Activated T-helper 1 cell treated with anti-CD3 and anti-CD28 coated beads, Interleukin-12 subunit alpha, Interleukin-12 subunit beta, Interleukin-2, Interleukin-4 antibody, amounts not matched to agents 30 ng/mL and 10 ng/mL and 1 ng/mL, durations not matched to agents 14 hours and 24 hours and 36 hours (primary cell): ENCODE measurements at places on chromosomes 5 and 9.

DNA sequence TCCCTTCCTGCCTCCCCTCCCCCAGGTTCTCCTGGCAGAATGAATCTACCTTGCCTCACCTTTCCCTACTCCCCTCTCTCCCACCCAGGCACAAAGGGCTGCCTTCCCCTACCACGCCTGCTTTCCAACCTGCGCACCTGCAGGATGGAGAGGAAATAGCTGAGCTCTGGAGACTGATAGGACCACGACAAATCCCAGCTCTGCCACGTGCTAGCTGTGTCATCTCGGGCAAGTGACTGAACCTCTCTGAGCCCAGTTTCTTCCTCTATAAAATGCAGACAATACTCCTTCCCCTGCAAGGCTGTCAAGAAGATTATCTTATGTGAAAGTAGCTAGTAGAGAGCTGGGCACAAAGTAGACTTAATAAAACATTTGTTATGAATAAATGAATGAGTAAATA is 31.2 kb upstream of the PTGS1 start:
- no peaks in the 10 kb centered on the region for H3K36me3 ChIP-seq
- H3K4me3 ChIP-seq = no peak overlapping the region
- no peak for DNase-seq
- H3K4me1 ChIP-seq = no peaks in the 10 kb centered on the region
- no peak overlapping the region for H3K27ac ChIP-seq

DNA sequence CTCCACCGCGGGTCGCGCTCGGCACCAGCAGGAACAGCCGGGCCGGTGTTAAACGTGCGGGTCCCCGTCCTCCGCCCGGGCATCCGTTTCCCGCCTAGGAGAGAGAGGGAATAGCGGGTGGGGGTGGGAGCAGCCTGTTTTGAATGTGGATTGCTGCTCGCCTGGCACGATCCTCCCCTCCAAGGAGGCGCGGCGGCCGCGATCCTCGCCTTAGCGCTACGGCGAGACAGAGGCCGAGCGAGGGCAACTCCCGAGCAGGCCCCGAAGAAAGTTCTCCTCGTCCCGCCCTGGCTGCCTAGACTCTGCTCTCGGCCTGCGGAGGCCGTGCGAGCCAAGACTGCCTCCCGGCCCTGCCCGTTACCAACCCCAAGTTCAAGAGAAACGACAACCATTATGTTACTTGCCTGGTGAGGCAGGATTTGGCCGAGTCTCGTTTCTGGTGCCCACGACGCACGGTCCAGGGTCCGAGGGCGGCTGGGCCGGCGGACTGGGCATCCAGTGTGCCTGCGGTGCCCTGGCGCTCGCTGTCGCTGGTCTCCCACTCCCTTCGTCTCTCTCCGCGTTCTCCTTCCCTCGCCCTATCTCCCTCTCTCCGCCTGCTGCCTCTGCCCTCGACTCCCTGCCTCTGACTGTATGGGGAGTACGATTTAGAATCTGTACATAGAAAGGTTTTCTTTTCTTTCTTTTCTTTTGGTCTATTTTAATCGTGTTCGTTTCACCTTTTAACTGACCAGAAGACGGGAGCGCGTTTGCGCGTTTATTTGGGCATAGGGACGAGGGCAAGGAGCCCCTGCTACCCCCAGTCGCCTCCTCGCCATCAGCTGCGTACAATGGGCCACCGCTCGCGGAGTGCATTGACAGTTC is 724 bp downstream of the NR2F1-AS1 start:
- peaks cover 11% of the 10 kb centered on the region for H3K4me1 ChIP-seq
- no peak for DNase-seq
- H3K27me3 ChIP-seq = peaks cover 53% of the 10 kb centered on the region
- H3K36me3 ChIP-seq = no peaks in the 10 kb centered on the region
- peak overlapping the region; percentile 75 for H3K4me3 ChIP-seq

DNA sequence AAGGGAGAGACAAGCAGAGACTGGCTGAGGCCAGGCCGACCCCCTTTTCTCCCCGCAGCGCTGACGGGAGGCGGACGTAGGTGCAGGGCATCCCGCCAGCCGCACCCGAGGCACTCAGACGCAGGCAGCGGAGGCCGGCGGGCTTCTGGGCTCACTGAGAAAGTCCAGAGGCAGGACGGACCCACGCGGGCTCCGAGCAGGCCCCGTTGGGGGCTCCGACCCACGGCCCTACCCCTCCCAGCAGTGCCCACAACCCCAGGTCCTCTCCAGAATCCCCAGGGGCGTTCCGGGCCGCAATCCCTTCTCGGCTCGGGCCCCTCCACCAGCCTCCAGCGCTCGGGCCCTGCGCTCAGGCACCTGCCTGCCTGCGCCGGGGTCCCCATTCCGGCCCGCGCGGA is 543 bp downstream of the MTMR12 start:
- DNase-seq = no peak
- peak overlapping the region; percentile 96 for H3K4me3 ChIP-seq

DNA sequence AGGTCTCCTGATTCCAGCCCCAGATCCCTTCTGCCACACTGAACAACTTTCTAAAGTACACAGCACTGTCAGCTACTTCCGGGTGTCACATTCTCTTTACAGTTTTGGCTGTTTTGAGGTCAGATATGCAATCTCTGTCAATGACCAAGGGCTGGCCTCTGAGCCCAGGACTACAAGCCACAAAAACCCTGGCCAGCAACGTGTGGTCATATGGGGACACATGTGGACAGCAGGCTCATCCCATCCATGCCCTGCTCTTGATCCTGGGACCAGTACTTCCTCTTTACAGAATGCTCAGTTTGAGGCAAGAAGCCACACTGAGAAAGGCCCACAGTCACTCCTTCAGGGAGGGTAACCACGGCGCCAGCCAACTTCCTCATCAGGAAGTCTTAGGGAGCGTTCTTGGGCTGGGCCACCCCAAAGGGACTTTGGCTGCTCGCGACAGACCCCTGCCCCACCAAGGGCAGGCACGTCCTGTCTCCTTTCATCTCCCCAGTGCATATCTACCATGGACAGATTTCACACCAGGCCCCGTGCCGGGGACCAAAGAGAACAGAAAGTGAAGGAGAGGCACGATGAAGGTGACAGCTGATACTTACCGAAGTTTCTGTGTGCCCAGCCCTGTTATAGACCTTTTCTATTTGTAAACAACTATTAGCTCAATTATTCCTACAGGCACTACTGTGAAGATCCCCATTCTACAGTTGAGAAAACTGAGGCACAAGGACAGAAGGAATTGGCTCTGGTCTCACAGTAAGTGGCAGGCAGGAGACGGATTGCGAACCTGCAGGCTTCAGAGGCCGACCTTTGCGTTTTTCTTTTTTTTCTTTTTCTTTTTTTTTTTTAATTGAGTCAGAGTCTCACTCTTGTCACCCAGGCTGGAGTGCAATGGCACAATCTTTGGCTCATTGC is 37.3 kb downstream of the STK10 start:
- peak overlapping the region; percentile 91 for H3K27ac ChIP-seq
- H3K4me3 ChIP-seq = peak overlapping the region; percentile 63
- H3K4me1 ChIP-seq = peaks cover 43% of the 10 kb centered on the region
- H3K36me3 ChIP-seq = peaks cover 37% of the 10 kb centered on the region

DNA sequence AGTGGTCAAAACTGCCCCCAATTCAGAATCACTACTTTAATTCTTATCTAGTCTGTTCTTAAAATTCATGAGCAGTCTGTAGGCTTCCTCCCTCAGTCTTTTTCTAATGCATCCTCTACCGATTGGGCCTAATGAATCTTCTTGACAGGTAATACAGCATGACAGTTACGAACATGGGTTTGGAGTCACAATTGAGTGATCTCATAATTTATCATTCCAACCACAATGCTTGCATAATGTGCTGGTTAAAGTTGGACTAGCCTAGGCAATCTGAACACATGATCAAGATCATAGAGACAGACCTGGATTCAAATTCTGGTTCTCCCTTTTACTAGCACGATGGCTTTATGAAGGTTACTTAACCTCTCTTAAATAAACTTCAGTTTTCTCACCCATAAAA is 33.1 kb upstream of the SETD9 start:
- no peaks in the 10 kb centered on the region for H3K27me3 ChIP-seq
- no peaks in the 10 kb centered on the region for H3K4me1 ChIP-seq
- DNase-seq = no peak
- H3K4me3 ChIP-seq = no peak overlapping the region
- peaks cover 66% of the 10 kb centered on the region for H3K36me3 ChIP-seq
- H3K27ac ChIP-seq = no peak overlapping the region

DNA sequence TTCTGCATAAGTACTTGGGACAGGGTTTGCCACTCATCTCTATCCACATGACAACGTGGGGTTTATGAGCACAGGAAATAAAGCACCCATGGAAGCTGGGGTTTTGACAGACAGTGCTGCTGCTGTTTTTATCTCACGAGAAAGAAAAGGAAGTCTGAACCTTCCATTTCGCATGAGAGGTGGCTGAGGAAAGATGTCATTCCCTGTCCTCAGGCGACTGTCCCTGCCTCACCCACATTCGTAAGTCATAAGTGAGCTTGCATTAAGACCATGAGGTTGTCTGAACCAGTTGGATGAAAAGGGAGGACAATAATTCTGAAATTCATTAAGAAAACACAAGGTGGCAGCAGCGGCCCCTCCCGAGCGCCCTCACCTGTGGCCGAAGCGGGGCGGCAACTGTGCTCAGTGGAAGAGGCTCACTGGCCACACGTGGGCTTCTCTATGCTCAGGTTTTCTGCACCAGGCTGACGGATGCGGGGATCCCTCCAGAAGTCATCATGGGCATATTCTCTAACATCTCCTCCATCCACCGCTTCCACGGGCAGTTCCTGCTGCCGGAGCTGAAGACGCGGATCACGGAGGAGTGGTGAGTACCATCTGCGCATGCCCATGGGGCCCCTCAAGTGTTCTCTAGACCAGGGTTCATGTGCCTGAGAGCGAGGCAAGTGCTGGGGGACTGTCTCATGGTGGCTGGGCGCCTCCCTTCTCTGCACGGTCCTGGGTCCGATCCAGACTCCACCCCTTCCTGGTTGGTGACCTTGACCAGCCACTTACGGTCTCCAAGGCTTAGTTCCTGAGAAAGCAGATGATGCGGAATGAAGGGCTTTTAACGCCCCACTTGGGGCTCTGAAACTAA is 54.7 kb upstream of the SUSD3 start:
- no peaks in the 10 kb centered on the region for H3K27me3 ChIP-seq
- H3K36me3 ChIP-seq = peaks cover 35% of the 10 kb centered on the region
- H3K27ac ChIP-seq = peak overlapping the region; percentile 63
- no peak overlapping the region for H3K4me3 ChIP-seq

- H3K4me3 ChIP-seq = peak overlapping the region; percentile 89
- peaks cover 30% of the 10 kb centered on the region for H3K4me1 ChIP-seq
- peaks cover 17% of the 10 kb centered on the region for H3K36me3 ChIP-seq
- peak; percentile 8 for DNase-seq
- peaks cover 4% of the 10 kb centered on the region for H3K27me3 ChIP-seq
These were observed 536 bp upstream of the COMMD10 start for GRCh38 chr5:116084287-116084691.

- H3K4me3 ChIP-seq = no peak overlapping the region
- peaks cover 5% of the 10 kb centered on the region for H3K4me1 ChIP-seq
- no peak for DNase-seq
- no peaks in the 10 kb centered on the region for H3K36me3 ChIP-seq
These were observed 101.6 kb upstream of the PCA3 start for GRCh38 chr9:76662476-76663281.

DNA sequence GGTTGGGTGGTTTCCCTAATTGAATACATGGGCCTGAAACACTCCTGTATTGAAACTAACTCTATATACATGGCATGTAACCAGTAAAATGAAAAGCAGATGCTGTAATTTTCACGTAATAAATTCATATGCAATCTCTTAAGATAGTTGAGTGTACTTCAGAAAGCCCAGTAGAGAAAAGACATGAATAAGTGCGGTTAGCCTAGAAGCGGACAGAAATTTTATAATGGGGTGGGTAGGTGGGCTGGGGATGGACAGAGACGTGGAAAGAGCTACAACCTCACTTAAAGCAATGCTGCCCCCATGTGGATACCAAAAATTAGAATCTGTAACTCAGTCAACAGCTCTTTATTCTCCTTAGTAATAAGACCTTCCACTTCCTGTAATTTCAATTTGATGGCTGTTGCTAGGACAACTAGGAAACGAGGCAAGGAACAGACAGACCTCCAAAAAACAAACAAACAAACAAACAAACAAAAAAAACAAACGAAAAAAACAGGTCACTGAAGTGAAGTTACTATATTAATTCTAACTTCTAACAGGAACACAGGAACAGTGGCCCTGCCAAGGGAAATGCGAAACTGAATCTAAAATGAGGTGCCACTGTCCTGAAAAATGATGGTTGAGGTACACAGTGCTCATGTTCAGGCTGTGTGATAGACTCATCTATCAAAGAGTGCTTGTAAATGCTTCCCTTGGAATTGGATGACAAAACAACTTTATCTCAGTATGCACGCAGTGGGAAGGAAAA is 103.4 kb upstream of the GNA14 start:
- H3K36me3 ChIP-seq = peaks cover 2% of the 10 kb centered on the region
- H3K27ac ChIP-seq = no peak overlapping the region
- peaks cover 26% of the 10 kb centered on the region for H3K4me1 ChIP-seq
- H3K27me3 ChIP-seq = no peaks in the 10 kb centered on the region
- H3K4me3 ChIP-seq = no peak overlapping the region

GRCh38 chr5:27269766-27270165 is 231.4 kb upstream of the CDH9 start:
- H3K27me3 ChIP-seq = no peaks in the 10 kb centered on the region
- no peaks in the 10 kb centered on the region for H3K4me1 ChIP-seq
- no peak overlapping the region for H3K4me3 ChIP-seq
- H3K36me3 ChIP-seq = no peaks in the 10 kb centered on the region
- DNase-seq = no peak

DNA sequence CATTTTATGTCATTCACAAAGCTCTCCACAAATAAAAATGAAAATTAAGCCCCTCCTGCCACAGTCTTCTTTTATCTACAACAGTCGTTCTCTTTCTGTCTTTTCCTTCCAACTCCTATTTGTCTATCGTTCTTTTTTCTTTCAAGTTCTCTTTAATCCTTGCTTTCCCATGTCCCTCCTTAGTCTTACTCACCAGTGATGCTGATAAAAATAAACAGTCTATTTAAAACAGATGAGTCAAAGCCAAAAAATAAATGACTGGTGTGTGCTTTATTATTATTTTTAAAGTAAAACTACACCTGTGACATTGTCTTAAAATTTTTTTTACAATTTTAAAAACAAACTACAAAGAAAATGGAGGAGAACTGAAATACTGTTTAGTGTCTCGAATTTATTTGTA is 137.1 kb upstream of the TMEM161B start:
- H3K4me1 ChIP-seq = no peaks in the 10 kb centered on the region
- no peaks in the 10 kb centered on the region for H3K36me3 ChIP-seq
- peaks cover 6% of the 10 kb centered on the region for H3K27me3 ChIP-seq
- DNase-seq = no peak
- no peak overlapping the region for H3K27ac ChIP-seq
- H3K4me3 ChIP-seq = no peak overlapping the region

DNA sequence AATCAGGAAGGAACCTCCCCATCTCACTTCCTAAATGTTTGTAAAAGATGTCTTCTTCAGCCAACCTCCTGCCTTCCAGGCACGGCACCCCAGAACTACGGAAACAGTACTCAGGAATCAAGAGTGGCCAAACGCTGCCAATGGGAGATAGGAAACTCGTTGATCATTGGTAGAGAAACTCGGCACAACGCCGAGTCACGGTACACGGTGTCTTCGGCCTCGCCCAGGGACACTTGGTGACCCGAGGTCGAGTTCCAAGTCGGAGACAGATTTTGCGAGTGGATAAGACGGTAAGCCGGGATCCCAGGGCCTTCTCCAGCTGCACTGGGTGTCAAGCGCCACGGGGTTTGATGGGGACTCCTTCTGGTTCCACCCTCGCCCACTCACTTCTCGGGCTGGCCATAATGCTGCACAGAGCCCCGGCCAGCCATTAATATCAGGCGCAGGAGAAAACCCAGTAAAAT is 343 bp downstream of the KIAA0825 start:
- H3K4me1 ChIP-seq = peaks cover 51% of the 10 kb centered on the region
- peak overlapping the region; percentile 89 for H3K4me3 ChIP-seq
- no peaks in the 10 kb centered on the region for H3K27me3 ChIP-seq
- peak overlapping the region; percentile 96 for H3K27ac ChIP-seq
